Mesothelial cell of epicardium (in vitro differentiated cells): ENCODE measurements at places on chromosomes 2 and 18. TPM values are rescaled to one million over a fixed set of nuclear protein-coding genes. Genes with fewer than 3 reads are reported as not detected.
A peak's percentile ranks its signal among the peaks of the same experiment; 100 is the strongest.

Gene CYP27C1
- 4.0 to 4.5 TPM (median 4.1 TPM) in 3 replicates for total RNA-seq

DNA sequence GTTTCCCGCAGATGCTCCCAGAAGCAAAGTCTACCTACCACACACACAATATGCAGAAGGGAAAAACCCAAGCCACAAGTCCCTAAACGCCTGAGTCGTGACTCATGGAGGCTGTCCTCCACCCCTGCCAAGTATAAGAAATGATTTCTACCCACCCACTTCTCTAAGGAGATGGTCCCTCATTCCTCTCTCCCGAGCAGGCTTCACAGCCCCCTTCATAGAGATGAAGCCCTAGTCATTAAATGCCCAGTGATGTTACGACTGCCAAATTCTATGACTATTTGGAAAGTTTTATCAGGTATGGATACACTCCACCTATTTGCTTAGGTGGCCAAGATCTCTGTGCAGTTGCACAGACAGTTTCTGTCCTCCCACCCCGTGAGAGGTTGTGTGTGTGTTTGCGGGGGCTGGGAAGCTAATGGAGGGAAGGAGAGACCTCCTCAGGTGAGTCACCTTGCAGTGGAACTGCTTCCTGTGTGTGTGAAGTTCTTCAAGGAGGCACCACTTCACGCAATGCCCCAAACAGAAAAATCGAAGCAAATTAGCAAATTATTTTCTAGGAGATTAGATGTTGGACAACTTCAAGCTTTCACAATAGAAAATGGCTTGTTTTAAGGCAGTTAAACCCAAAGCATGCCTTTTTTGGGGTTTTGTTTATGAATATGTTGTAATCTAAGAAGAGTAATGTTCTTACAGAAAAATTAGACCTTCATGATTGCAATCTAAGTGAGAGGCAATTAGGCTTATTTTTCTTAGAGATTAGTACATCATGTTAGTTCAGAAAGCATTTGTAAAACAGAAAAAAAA lies 175.2 kb downstream of the TGIF1 start:
- H3K4me3 ChIP-seq: peak overlapping the region; percentile 4
- DNase-seq: no peak
- H3K27ac ChIP-seq: peak overlapping the region; percentile 98
- H3K4me1 ChIP-seq: peaks cover 46% of the 10 kb centered on the region
- H3K27me3 ChIP-seq: no peaks in the 10 kb centered on the region

DNA sequence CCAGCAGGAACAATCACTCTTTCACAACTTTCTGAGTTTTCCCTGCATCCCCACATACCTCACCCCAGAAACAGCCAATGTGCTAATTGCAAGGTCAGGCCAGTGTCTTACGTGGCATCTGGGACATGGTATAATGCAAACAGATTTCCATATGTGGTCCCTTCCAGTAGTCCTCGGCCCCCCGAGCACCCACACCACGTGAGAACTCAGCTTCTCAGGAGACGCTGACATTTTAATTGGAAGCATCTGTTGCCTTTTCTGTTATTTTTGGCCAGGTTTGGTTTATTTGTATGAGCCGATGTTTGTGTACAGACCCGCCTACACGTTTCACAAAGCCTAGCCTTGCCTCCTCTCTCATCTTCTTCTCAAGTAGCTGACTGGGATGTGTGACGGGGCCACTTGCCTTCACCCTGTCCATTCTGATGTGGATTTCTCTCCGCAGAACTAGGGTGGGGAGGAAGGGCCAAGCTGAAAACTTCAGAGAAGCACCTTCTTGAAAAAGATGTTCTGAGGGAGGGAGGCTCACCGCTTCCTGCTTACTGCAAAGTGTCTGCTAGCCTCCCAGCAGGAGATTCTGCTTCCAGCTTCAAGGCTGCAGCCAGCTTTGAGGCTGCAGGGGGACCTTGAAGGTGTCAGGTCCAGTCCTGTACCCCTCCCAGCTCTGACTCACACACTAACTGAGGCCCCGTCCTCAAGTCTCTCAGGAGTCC lies 109.6 kb upstream of the SLC14A2 start:
- no peak for DNase-seq
- H3K27ac ChIP-seq: no peak overlapping the region
- peaks cover 4% of the 10 kb centered on the region for H3K36me3 ChIP-seq

- H3K36me3 ChIP-seq: peaks cover 3% of the 10 kb centered on the region
- no peak for DNase-seq
- H3K4me3 ChIP-seq: no peak overlapping the region
- no peaks in the 10 kb centered on the region for H3K27me3 ChIP-seq
- no peak overlapping the region for H3K27ac ChIP-seq
- no peaks in the 10 kb centered on the region for H3K4me1 ChIP-seq
These were observed 49.3 kb upstream of the GALNT3 start for GRCh38 chr2:165843351-165843750.

Gene ADAM23
- 6.9 to 8.6 TPM (median 8.5 TPM) in 3 replicates for total RNA-seq

Gene ALPP
- not detected in 3 replicates for total RNA-seq

- H3K4me1 ChIP-seq: no peaks in the 10 kb centered on the region
- no peak overlapping the region for H3K4me3 ChIP-seq
- no peak overlapping the region for H3K27ac ChIP-seq
- no peaks in the 10 kb centered on the region for H3K27me3 ChIP-seq
These were observed 23.3 kb downstream of the OTOF start for GRCh38 chr2:26454561-26455001.

Gene HSPE1
- 91.8 to 102 TPM (median 96.4 TPM) in 3 replicates for total RNA-seq

GRCh38 chr2:164565359-164565758 lies 55.9 kb downstream of the GRB14 start:
- no peaks in the 10 kb centered on the region for H3K27me3 ChIP-seq
- no peak for DNase-seq
- no peak overlapping the region for H3K27ac ChIP-seq

DNA sequence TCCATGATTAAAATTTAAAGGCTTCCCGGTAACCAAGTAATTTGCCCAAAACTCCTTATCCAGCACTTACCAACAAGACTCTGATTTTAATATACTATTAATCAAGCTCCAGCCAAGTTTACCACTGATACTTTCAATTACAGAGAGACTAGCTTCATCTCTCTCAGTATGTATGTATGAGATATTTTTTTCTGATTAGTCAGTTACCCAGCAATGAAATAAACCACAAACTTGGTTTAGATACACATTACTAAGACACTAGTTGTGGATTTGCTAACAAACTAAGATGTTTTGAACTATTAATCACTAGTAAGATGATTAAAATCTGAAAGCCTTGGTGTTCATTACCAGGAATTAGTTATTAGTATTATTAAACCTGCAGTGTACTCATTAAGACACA lies 1272.2 kb upstream of the ACVR2A start:
- peaks cover 10% of the 10 kb centered on the region for H3K4me1 ChIP-seq
- no peak for DNase-seq
- no peak overlapping the region for H3K4me3 ChIP-seq
- H3K27ac ChIP-seq: no peak overlapping the region

Gene UGT1A10
- total RNA-seq: not detected in 3 replicates

Gene HOXD12
- 0.27 to 0.40 TPM (median 0.27 TPM) in 3 replicates for total RNA-seq

Gene ELAC1
- total RNA-seq: 8.2 to 9.5 TPM (median 8.2 TPM) in 3 replicates

DNA sequence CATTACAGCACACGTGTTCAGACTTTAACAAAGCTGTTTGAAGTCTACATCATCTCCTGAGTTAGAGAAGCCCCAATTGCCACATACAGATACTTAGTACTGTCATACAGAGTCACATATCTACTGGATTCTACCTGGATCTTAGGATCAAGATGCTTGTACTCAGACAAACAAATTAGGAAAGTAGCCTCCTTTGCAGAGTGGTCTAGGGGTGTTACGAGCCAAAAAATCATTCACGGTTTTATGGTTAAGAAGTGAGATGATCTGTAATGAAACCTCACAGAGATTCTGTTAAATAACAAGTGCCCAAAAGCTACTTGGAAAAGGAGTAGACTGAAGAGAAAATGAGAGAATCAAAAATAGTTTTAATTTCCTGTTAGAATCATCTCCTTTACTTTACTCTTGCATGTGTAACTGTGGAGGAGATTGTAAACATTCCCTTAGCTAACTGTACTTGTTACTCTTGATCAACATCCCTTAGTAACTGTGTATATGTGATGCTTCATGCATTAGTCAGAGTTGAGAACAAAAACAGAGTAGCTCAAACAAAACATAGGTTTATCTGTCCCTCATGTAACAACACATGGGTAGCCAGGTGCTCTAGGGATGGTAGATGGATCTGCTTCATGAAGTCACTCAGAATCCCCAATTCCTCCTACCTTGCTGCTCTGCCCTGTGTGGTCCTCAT lies 16.4 kb upstream of the IL1RL1 start:
- H3K27me3 ChIP-seq: peaks cover 58% of the 10 kb centered on the region
- H3K36me3 ChIP-seq: no peaks in the 10 kb centered on the region
- no peak overlapping the region for H3K4me3 ChIP-seq

GRCh38 chr2:127455566-127456493 lies 37.6 kb downstream of the PROC start:
- no peaks in the 10 kb centered on the region for H3K27me3 ChIP-seq
- no peak for DNase-seq
- H3K4me1 ChIP-seq: no peaks in the 10 kb centered on the region
- H3K4me3 ChIP-seq: no peak overlapping the region

Gene STAT4
- 1.9 to 2.9 TPM (median 2.4 TPM) in 3 replicates for total RNA-seq

DNA sequence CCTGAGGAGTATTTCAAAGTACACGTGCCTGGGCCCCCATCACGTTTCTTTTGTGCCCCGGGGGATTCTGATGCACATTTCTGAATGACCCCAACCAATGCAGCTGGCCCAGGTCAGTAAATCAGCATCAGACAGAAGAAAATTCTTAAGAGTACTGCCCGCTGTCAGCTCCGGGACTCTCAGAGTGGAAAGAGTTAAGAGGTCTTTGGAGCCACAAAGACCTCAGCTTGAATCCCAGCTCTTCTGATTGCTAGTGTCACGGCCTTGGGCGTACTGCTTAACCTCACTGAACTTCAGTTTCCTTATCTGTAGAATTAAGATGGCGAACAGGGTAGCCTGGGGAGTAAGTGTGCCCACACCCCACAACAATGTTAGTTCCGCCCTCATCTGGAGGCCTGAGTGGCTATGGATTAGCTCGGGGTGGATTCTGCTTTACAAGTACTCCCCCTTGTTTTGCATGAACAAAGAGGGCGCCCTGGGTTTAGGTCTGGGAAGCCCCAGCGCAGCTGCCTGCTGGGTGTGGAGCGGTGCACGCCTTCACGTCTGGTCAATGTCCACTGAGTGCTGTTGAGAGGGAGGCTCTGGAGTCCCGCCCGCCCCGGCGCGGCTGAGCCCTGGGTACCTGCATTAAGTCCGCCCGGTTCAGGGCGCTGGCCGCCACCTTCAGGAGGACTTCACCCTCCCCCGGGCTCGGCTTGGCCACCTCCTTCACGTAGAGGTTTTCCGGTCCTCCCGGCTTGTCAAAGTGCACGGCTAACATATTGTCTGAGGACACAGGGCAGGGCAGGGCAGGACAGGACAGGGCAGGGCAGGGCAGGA lies 858 bp downstream of the TP53I3 start:
- DNase-seq: peak; percentile 34
- peak overlapping the region; percentile 97 for H3K27ac ChIP-seq
- H3K4me1 ChIP-seq: peaks cover 17% of the 10 kb centered on the region
- peaks cover 16% of the 10 kb centered on the region for H3K36me3 ChIP-seq
- H3K4me3 ChIP-seq: peak overlapping the region; percentile 93

Gene B4GALT6
- 42.0 to 49.9 TPM (median 46.3 TPM) in 3 replicates for total RNA-seq

DNA sequence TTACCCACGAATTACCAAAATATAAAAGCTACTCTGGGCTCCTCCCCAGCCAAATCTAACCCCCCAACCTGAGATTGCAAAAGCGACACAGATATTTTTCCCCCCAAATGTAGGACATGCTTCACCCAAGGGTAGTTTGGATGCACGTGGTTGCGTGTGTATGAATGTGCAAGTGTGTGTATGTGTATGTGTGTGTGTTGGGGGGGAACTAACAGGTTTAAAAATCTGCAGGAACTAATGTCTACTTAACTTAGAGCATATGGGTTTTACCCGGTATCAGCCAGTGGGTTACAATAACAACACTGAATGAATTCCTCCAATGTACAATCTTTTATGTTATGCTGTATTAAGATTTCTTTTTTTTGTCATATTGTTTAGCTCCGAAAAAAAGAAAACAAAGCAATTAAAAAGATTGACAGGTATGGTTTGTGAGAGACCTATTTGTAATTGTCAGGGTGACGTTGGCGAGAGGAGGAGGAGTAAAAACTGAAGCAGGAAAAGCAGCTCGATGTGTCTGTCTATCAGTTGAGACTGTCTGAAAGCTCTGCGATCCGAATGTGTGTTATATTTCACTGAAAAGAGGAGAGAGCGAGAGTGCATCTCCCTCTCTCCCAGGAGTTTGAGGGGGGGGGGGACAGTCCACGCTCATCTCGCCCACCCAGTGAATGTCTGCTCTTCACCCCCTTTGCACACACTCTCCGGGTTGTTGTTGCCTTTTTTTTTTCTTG lies at the start of gene TSHZ1:
TSS of gene TSHZ1 (plus strand) at position 524 of the 728 bp plus-strand sequence. CDS start 1,080 bp downstream, outside the sequence.
- peaks cover 1% of the 10 kb centered on the region for H3K27me3 ChIP-seq
- peaks cover 69% of the 10 kb centered on the region for H3K4me1 ChIP-seq
- peak within 1 kb of the TSS; percentile 98 for H3K27ac ChIP-seq
- peak within 1 kb of the TSS; percentile 97 for H3K4me3 ChIP-seq
- DNase-seq: no peak
- no peaks in the 10 kb centered on the region for H3K36me3 ChIP-seq

Gene FHOD3
- total RNA-seq: 14.0 to 16.3 TPM (median 14.6 TPM) in 3 replicates

Gene CCDC148
- total RNA-seq: 2.8 to 3.2 TPM (median 3.1 TPM) in 3 replicates

- no peak overlapping the region for H3K4me3 ChIP-seq
- H3K27me3 ChIP-seq: peaks cover 30% of the 10 kb centered on the region
- H3K4me1 ChIP-seq: peaks cover 26% of the 10 kb centered on the region
- H3K27ac ChIP-seq: no peak overlapping the region
These were observed 183.1 kb upstream of the HNRNPA3 start for GRCh38 chr2:177029501-177029900.

GRCh38 chr2:223944166-223944702 lies 901 bp downstream of the WDFY1 start:
- peak overlapping the region; percentile 93 for H3K4me3 ChIP-seq
- H3K27me3 ChIP-seq: no peaks in the 10 kb centered on the region
- peaks cover 10% of the 10 kb centered on the region for H3K36me3 ChIP-seq
- H3K27ac ChIP-seq: peak overlapping the region; percentile 93

GRCh38 chr2:147560810-147561535 lies 283.9 kb upstream of the ACVR2A start:
- H3K4me3 ChIP-seq: no peak overlapping the region
- no peak overlapping the region for H3K27ac ChIP-seq
- H3K36me3 ChIP-seq: no peaks in the 10 kb centered on the region
- peaks cover 4% of the 10 kb centered on the region for H3K4me1 ChIP-seq
- DNase-seq: no peak
- H3K27me3 ChIP-seq: no peaks in the 10 kb centered on the region

Gene TMEM169
- total RNA-seq: 0.71 to 0.84 TPM (median 0.78 TPM) in 3 replicates

GRCh38 chr2:213238753-213239495 lies 45.3 kb upstream of the SPAG16 start:
- H3K27ac ChIP-seq: peak overlapping the region; percentile 95
- no peaks in the 10 kb centered on the region for H3K27me3 ChIP-seq
- peaks cover 28% of the 10 kb centered on the region for H3K4me1 ChIP-seq
- DNase-seq: no peak

Gene FRZB
- total RNA-seq: 12.1 to 13.0 TPM (median 12.6 TPM) in 3 replicates

- H3K27me3 ChIP-seq: no peaks in the 10 kb centered on the region
- H3K4me3 ChIP-seq: no peak overlapping the region
These were observed 63.4 kb downstream of the ZNF516 start for GRCh38 chr18:76431437-76432273.
